ENCODE measurements at places on chromosomes 16 and 17. TPM values are rescaled to one million over a fixed set of nuclear protein-coding genes. Genes with fewer than 3 reads are reported as not detected.

- DNase-seq, result peak; percentile 40
These were observed 39.0 kb downstream of the YWHAE start for GRCh38 chr17:1360975-1361374.

The SMIM22 gene
- not detected for total RNA-seq

DNA sequence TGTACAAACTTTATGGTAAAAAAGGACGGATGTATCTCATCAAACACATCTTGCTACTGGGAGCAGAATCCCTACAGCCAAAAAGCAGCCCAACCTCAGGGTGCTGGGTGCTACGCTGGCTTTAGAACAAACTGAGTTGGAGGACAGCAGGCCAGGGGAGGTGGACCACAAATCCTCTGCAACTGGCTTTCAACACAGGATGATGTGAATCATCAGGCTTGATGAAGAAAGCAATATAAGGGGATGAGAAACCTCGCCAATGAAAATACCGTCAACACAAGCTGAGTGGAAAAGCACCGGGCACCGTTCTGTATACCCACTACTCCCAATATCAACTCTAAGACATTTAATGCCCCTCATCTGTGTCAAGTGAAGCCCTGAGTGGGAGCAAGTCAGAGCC lies 14.3 kb downstream of the HBQ1 start:
- DNase-seq, result no peak

- DNase-seq, result no peak
These were observed 15.4 kb upstream of the NLRC3 start for GRCh38 chr16:3592559-3592958.

GRCh38 chr17:60652454-60653247 lies 25.0 kb upstream of the BCAS3 start:
- no peak for DNase-seq

DNA sequence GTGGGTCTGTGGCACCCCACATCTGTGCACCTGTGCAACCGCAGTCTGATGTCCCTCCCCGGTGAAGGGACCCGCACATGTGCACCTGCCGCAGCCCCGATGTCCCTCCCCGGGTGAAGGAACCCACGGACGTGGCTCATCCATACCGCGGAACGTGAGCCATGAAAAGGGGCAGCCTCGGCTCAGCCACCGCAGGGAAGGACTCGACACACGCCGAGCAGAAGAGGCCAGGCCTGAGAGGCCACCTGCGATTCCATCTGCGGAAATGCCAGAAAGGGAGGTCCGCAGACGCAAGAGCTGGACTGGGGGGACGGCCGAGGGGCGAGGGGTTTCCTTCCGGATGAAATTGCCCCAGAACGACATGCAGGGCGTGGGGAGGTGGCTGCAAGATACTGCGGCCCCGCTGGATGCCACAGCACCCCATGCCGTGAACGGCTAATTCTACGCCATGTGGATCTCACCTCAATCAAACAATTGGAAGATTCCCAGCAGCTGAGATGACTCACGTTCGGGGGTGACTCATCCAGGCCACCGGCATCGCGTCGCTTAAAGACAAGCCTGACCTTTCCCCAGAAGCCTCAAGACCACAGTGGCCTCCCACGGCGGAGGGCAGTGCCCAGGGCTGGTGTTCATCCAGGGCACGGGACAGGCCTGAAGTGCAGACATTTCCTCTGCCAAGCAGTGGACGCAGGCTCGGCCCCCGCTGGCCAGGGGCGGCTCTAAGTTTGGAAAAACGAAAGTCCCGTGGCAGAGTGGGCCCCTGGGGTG lies 21.0 kb downstream of the SOX8 start:
- peak; percentile 29 for DNase-seq

- no peak for DNase-seq
These were observed 343.0 kb upstream of the CDH5 start for GRCh38 chr16:66023481-66023880.

DNA sequence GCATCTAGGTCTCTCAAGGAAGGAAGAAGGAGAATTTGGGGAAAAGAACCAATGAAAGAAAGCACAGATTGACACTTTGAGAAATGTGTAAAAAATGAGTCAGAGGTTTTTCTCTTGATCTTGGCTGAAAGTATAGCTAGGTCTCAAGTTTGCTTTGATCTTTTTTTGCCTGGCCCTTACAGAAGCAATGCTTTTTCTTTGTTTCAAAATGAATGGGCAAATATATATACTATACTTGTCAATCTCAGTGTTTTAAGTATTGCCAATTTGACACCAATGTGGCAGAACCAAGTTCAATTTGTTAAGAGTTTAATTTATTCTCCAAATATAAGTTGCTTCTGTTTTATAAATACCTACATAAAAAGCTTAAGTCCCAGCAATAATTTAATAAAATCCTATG lies 119.6 kb downstream of the PPM1E start:
- no peak for DNase-seq

DNA sequence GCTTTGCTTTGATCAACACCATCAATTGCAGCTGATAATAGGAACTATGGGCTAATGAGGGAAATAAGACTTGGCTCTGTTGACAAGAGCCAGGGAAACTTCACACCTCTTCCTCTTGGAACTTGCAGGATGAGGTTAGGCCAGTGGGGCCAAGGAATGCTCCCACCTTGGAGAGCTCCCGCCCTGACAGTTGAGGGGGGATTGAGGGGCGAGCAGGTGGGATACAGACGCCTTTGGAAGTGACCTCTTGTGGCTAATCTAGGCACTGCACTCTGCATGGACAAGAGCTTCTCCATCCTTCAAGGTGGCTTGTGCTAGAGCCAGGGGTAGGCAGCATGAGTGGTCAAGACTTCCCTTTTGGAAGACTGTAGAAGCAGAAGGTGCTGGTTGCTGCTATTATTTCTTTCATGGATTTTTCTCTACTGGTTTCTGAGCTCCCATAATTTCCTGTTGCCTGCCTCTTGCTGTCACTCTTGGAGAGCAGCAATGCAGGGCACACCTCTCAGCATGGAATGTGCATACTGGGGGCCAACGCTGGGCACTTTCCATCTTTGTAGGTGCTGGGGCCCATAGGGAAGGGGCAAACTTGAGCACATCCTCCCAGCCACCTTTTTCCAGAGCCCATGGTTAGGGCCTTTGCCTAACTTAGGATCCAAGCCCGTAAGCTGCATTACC lies 2.3 kb upstream of the PHF12 start:
- DNase-seq, result peak; percentile 61

The SLC35G6 gene
- not detected for total RNA-seq

DNA sequence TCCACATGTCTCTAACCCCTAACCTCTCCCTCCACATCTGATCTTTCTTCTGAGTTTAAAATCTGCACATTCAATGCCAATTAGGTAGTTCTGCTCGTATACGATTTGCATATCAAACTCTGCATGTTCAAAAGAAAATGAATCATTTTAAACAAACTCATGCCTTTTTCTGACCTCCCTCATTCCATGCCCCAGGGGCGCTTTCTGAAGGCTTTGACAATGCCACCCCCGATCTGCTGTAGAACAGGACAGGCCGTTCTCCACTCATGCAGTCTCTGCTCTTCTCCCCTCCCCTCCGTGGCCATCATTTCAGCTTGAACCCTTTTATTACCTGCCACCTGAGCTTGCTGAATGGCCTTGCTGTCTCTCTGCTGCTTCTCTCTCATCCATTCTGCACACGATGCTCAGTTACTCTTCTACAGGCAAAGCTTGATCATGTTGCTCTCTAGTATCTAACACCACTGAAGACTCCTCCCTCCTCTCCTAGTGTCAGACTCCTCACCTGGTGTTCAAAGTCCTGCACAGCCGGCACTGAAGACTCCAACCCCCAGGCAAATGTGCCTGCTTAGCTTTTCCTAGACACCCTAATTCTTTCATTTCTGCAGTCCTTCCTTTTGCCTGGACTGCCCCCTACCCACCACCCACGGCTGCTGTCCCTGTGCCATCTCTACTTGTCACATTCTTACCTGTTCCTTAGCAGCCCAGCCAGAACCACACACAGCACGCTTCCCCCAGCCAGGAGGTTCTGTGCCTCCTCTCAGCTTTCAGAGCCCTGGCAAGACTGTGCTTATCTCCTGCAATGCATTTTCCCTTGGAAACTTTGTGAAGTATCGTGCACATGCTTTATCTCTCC lies 6.2 kb downstream of the TMEM238L start:
- no peak for DNase-seq

GRCh38 chr17:32486111-32486700 lies 587 bp upstream of the CDK5R1 start:
- peak; percentile 67 for DNase-seq

- DNase-seq, result peak; percentile 95
These were observed 3.7 kb downstream of the SOCS3 start for GRCh38 chr17:78356101-78356713.

The TMEM92 gene
- total RNA-seq, result not detected

The MPV17L gene
- total RNA-seq, result not detected

DNA sequence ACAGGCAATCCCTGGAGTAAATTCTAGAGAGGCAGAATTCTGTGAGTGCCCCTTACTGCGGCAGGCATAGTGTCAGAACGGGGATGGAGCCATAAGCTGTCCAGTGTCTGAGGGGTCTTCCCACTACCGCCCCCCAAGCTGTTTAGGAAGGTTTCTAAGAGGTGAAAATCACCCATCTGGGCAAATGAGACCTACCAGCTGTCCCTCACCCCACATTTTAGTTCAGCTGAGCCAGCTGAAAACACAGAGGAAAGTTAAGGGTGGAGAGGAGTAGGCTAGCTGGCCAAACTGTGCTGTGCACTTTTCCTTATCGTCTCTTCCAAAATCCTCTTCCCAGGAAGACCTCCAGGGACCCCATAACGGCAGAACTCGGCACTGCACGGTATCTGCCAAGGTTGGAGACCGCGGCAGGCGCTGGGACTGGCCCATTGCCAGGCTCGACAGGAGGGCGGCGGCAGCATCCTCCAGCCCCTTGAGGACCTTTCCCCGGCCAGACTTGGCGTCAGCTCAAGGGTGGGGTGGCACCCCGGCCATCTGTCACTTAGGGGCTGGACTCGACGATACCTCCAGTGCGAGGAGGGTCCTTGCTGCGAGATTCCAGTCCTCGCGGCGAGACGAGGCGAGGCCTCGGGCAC lies 955 bp downstream of the ACLY start:
- peak; percentile 32 for DNase-seq

The KRTAP3-2 gene
- total RNA-seq, result not detected

GRCh38 chr16:22194707-22195444 lies 11.2 kb upstream of the EEF2K start:
- no peak for DNase-seq

- DNase-seq, result no peak
These were observed 28.3 kb upstream of the SLC38A10 start for GRCh38 chr17:81323411-81323868.

GRCh38 chr16:83924686-83925085 lies 25.8 kb downstream of the MLYCD start:
- no peak for DNase-seq

GRCh38 chr17:66750781-66751543 lies 84.0 kb upstream of the CACNG5 start:
- no peak for DNase-seq

- no peak for DNase-seq
These were observed 10.4 kb downstream of the RAI1 start for GRCh38 chr17:17691468-17692263.

The KRT32 gene
- total RNA-seq, result not detected

DNA sequence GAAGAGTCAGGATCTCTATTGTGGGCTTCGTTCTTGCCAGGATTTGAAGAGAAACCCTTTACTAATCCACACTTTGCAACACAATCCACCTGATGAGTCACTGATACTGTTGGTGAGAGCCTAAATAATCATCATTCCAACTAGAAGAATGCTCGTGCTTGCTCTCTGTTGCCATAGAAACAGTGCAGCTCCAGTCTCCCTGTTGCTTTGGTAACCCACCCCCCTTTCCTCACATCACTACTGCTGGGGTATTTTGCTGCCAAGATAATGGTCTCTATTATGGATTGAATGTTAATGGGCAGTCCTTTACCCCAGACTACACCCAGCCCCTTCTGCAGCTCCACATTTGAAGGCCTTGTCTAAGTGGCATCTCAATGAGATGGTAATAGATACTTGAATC lies 190.4 kb downstream of the ABCC12 start:
- no peak for DNase-seq

- no peak for DNase-seq
These were observed 42.3 kb downstream of the FZD2 start for GRCh38 chr17:44599298-44600175.

The CCL4 gene
- 2.8 TPM for total RNA-seq

GRCh38 chr17:57370037-57370581 lies 113.8 kb downstream of the MSI2 start:
- DNase-seq, result no peak

DNA sequence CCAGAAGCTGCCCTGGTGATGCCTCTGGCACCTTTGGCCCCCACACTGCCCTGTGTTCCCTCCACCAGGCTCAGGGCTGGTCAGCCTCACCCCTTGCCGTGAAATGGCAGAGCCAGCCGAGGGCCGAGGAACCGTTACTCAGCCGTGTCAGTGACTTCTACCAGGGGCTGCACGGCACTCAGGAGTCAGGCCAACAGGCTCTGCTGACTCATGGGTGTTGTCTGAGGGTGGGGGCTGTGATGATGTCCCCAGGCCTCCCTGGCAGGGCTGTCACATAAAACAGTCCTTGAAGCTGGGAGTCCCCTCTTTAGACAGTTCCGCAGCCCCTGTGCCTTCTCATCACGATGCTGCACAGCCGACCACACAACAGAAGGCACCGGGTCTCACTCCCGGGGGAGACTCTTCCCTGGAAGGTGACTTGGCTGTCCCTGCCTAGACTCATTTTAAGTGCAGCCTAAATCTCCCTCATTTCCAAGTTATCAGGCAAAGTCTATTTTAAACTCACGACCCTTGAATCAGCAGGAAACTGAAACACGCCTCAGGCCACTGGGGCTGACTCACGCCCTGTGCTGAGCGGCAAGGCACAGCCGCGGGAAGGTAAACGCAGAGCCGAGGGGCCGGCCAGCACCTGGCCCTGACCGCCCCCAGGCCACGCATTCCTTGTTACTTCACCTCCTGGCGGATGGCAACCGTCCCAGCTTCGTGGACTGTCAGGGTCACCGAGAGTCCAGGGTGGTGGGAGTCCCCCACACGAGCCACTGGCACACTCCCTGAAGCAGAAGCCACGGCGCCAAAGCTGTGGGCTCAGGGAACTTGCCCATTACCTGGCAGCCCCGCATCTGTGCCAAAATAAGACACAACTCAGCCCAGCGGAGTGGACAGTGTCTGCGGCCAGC lies 102.6 kb downstream of the ZNF778 start:
- DNase-seq, result no peak

The ATP2A1 gene
- 1.3 TPM for total RNA-seq

The KRTAP4-11 gene
- not detected for total RNA-seq
